ENCODE measurements at places on chromosomes 1 and 21.

GRCh38 chr1:25599969-25600610 lies 16.5 kb upstream of the MAN1C1 start:
- no peak for DNase-seq

GRCh38 chr1:18883636-18884418 lies 18.5 kb downstream of the ALDH4A1 start:
- DNase-seq: peak; percentile 71

GRCh38 chr1:161994175-161994668 lies 29.4 kb downstream of the OLFML2B start:
- DNase-seq: no peak

GRCh38 chr1:99776120-99776519 lies 9.7 kb upstream of the FRRS1 start:
- DNase-seq: no peak

GRCh38 chr1:28313702-28314546 lies 14.9 kb upstream of the MED18 start:
- DNase-seq: no peak

DNA sequence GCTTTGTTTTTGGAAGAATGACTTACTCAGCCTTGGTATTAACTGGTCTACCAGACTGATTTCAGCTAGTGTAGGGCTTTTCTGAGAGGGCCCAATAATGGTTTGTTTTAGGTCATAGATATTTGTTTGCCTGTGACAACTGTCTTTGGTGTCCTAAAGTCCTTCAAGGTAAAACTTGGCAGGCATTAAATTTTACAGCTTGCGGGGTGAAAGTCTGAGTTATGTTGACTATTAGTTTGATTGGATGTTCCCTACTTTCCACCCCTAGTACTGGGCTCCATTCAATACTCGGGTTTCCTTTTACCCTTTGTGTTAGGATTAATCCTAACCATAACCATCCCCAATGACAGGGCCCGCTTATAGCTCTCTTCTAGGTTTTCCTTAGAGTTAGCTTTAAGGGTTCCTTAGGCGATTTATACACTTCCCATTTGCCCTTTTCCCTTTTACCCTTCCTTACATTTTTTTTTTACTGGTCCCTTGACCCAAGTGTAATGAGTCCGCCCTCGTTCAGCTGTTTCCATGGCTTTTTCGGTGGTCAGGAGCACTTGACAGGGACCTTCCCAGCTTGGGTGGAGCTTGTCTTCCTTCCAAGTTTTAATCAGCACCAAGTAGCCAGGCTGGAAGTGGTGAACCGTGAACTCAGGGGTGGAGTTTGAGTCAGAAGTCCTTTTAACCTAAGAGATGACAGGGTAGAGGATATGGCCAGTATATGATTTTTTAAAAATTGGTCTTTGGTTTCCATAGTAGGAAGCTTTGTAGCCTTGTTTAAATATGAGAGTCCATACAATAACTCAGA lies 28.5 kb upstream of the LCE5A start:
- no peak for DNase-seq

DNA sequence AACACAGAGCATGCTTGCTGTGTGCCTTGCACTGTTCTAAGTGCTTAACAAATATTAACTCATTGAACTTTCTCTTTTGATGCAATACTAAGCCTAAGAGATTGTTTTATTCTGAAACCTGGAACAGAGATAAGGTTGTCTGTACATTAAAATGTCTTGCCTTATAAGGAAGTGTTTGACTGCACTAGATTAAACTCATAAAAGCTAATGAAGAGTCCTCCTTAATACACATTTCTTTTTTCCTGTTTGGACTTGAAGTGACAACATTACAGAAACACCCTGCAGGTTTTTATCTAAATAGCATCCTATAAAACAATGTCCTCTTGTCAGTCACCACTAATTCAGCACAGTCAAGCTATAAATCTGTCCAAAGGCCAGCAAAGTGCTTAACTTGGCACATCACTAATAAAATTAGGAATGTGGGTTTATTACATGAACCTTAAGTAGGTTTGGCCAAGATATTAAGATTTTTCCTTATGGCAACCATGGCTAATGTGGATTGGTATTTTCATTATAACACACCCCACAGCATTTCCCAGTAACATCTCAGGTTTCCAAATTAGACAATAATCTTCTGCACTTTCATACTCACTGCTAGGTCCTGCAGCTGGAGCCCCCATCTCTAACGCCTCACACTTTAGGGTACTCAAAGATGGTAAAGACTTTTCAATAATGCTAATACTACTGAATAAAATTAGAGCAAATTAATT lies 389.7 kb downstream of the LMO4 start:
- no peak for DNase-seq

- no peak for DNase-seq
These were observed 371.8 kb upstream of the POU3F1 start for GRCh38 chr1:38418195-38419030.

All from activated T-cell treated with anti-CD3 and anti-CD28 coated beads for 1 hour (primary cell).